ENCODE measurements at places on chromosomes 11 and 22. TPM values are rescaled to one million over a fixed set of nuclear protein-coding genes. Genes with fewer than 3 reads are reported as not detected.

The SNX32 gene
- 2.1 TPM for total RNA-seq

The TUB gene
- total RNA-seq, result 0.08 TPM

GRCh38 chr11:95702526-95702925 is 87.1 kb downstream of the FAM76B start:
- no peaks in the 10 kb centered on the region for H3K27me3 ChIP-seq
- no peak overlapping the region for H3K4me3 ChIP-seq
- H3K4me1 ChIP-seq, result peaks cover 40% of the 10 kb centered on the region
- DNase-seq, result no peak

- H3K27ac ChIP-seq, result no peak overlapping the region
- peaks cover 3% of the 10 kb centered on the region for H3K4me1 ChIP-seq
- no peak overlapping the region for H3K4me3 ChIP-seq
- H3K36me3 ChIP-seq, result peaks cover 23% of the 10 kb centered on the region
- DNase-seq, result no peak
Measured at GRCh38 chr11:108945341-108945740, 280.5 kb downstream of the DDX10 start.

GRCh38 chr11:125579811-125580210 is 10.5 kb downstream of the EI24 start:
- H3K27me3 ChIP-seq, result no peaks in the 10 kb centered on the region
- no peaks in the 10 kb centered on the region for H3K4me1 ChIP-seq
- H3K36me3 ChIP-seq, result peaks cover 47% of the 10 kb centered on the region
- no peak overlapping the region for H3K27ac ChIP-seq
- DNase-seq, result no peak
- no peak overlapping the region for H3K4me3 ChIP-seq

DNA sequence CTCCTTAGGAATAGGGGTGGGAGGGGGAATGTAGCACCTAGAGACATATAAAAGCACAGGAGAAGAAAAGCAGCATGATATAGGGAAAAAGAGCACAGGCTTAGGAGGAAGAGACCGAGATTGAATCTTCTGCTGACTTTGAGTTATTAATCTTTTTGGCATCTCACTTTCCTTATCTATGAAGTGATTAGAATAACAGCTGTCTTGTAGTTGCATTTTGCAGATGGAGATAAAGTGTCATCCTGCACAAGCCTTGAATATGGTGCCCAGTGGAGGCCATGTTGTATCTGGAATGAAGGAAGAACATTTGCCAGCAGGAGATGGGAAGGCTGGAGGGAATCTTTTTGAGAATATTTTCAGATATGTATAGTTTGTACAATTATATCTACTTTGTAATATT is 594.7 kb downstream of the NELL1 start:
- H3K27ac ChIP-seq, result no peak overlapping the region
- H3K4me3 ChIP-seq, result no peak overlapping the region
- no peaks in the 10 kb centered on the region for H3K36me3 ChIP-seq
- no peaks in the 10 kb centered on the region for H3K4me1 ChIP-seq
